Chondrocyte (in vitro differentiated cells): ENCODE measurements at places on chromosomes 1 and 21. TPM values are rescaled to one million over a fixed set of nuclear protein-coding genes. Genes with fewer than 3 reads are reported as not detected.

UBXN10 gene
- total RNA-seq: not detected in 3 replicates

- peak; percentile 85 for DNase-seq
Observed at GRCh38 chr1:3630161-3630611, 5.4 kb downstream of the TPRG1L start.

DNA sequence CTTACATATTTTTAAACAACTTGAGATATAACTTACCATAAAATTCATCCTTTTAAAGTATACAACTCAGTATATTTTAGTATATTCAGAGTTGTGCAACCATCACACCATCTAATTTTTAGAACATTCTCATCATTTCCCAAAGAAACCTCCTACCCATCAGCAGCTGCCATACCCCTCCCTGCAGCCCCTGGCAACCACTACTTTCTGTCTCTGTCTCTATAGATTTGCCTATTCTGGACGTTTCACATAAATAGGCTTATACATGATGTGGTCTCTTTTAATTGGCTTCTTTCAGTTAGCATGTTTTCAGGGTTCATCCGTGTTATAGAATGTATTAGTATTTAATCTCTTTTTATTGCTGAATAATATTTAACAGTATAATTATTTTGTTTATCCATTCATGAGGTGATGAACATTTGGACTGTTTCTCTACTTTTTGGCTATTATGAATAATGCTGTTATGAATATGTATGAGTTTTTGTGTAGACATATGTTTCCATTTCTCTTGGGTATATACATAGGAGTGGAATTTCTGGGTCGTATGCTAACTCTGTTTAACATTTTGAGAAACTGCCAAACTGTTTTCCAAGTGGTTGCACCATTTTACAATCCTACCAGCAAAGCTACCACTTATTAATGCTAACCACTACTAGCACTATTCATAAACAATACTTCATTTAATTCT, 29.5 kb downstream of the WDR26 start:
- no peak for DNase-seq

DNA sequence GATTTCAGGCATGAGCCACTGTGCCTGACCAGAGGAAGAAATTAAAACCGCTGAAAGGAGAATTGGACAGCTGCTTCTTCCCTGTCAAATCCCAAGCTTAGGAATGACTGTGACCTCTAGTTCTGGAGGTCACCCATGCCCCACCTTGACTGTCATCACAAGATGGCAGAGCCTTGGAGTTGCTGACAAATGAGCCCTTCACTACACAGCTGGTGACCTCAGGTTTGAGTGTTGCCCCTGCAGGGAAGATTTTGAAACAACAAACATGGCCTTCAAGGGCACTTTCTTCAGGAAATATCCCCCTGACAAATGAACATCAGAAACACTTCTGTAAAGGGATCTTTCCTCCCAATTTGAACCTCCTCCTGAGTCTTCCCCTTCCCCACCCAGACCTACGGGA, 6.9 kb upstream of the SLC45A3 start:
- peak; percentile 10 for DNase-seq

LCE2B gene
- total RNA-seq: not detected in 3 replicates

GRCh38 chr1:184753608-184754475, 816 bp downstream of the EDEM3 start:
- no peak for DNase-seq

VSIG8 gene
- total RNA-seq: not detected in 3 replicates

DNA sequence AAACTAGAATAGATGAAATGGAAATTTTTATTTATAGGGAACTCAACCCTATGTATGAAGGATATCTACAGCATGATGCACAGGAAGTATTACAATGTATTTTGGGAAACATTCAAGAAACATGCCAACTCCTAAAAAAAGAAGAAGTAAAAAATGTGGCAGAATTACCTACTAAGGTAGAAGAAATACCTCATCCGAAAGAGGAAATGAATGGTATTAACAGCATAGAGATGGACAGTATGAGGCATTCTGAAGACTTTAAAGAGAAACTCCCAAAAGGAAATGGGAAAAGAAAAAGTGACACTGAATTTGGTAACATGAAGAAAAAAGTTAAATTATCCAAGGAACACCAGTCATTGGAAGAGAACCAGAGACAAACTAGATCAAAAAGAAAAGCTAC, 7.9 kb downstream of the USP1 start:
- DNase-seq: no peak

DNA sequence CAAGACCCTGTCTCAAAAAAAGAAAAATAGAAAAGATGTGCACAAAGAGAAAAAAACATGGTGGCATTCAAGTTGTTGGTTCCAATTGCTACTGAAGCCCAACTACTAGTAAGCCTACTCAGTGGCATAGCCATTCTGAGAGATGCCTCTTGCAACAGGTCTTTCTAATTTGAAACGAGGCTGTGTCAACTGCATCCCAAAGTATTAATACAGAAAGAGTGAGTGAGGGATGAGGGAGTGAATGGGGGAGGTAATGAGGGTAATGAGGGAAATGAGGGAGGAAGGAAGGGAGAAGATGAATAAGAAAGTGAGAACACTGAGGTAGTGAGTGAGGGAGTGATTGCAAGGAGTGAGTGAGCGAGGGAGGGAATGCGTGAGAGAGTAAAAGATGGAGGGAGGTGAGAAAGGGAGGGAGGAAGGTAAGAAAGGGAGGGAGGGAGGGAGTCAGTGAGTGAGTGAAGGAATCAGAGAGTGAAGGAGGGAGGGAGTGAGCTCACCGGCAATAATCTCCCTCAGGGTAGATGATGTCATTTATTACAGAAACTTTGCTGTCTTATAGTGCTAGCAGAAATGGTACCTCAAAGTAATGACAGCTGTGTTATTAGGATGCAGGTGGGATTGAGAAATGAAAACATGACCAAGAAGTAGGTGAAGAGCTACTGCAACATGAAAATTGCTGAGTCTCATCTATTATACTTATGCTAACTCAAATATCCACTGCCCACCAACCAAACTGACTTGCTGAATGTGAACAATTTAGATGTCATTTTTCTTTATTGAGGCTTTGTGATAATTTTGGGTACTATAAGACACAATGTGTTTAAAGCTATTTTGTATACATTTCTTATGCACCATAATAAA, 75.6 kb upstream of the ADAM30 start:
- DNase-seq: no peak

DNA sequence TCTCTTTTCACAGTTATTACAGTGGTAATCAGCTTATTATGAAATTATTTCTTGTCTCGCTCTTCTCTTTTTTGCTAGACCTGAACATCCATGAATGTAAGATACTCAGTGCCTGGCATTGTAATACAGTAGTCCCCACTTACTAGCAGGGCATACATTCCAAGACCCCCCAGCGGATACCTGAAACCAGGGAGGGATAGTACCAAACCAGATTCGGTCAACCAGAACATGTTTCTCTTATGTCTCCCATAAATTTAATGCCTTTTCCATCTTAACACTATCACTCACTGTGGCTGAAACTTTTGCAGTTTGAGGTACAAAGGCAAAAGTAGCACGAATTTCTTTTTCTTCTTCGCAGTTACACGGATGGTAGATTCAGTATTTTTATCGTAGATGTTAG, 24.6 kb upstream of the B3GALT2 start:
- no peak for DNase-seq

DNA sequence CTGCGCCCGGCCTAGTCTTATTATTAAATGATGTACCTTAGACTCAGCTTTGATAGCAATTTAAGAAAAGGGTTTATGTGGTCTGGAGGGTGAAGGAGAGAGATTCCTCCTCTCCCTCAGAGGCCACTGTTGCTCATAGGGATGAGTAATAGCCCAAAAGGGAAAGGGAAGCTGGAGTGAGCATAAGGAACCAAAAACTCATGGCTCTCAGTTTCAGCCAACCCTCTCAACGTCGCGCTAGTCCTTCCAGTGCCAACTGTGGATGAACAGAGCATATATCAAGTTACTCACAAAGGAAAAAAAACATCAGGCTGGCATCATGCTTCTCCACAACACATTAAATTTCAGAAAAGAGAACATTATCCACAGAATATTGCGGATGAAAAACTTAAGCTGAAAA, 8.3 kb upstream of the GPR89B start:
- no peak for DNase-seq

DNA sequence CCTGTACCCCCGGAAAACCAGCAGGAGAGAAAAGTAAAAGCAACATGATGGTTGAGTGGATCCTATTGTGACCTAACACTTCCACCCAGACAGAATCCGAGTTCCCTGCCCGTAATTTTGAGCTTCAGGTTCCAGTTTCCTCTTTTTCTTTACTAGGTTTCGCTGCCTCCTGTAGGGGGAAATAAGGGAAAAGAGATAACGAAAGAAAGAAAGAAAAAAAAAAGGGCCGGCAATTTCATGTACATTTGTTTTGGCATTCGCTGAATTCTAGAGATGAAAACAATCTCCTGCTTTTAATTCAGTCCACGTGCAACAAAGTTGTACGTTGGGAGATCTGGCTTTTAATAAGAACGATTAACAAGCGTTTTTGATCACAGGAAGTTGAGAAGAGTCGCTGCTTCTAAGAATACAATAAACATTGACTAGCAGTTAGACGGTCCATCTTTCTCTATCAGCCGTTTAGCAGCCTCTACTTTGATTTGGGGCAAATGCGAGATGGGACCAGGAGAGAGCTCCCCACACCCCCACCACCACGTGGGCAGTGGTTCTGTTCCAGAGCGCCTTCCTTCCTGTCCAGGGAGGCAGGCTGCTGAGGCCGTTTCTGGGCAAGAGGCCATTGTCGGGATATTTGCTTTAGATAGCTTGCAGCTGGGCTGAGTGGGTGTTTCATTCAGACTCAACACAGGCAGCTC, 155.9 kb upstream of the RUNX1 start:
- DNase-seq: no peak

GRCh38 chr1:247119600-247120407, 15.6 kb upstream of the ZNF669 start:
- DNase-seq: no peak

DNA sequence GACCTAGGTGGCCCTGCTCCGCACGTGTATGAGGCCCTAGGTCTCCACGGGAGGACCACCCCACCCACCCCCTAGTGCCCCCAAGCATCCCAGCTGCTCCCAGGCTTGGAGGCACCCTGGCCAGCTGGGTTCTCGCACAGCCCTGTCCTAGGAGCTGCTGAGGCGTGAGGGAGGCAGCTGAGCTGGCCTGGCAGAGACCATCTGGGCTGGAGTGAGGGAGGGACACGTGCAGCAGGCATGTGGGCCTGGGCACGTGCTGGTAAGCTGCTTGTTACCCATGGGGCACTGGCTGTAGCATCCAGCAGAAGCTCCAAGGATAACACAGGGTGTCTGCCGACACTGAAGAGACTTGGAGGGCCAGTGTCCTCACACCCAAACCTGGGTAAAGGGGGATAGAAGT, 10.1 kb downstream of the SLC6A9 start:
- no peak for DNase-seq

DNA sequence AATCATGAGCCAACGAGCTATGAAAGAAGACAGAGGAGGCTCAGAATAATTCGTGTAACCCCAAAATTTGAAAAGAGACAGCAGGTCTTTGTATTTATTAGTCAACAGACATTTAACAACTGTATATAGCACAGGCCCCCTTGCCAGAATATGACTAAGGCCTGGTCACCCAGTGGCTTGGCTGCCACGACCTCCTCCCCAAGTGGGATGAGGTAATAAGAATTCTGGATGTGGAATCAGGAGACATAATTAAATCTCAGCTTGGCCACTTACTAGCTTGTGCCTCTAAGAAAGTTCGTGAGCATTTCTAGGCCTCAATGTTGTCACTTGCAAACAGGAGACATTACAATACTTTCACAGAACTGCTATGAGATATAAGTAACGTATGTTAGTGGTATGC, 134.2 kb upstream of the TNFSF4 start:
- DNase-seq: no peak

- DNase-seq: no peak
Observed at GRCh38 chr1:27993241-27993640, 33.5 kb downstream of the XKR8 start.

UFC1 gene
- 84.2 to 95.6 TPM (median 89.4 TPM) in 3 replicates for total RNA-seq
